Inflammatory macrophage treated with lipopolysaccharide for 1 hour (primary cell): ENCODE measurements at places on chromosomes 1 and 21.

GRCh38 chr1:1826356-1827088, 48.3 kb upstream of the NADK start:
- DNase-seq: no peak

GRCh38 chr1:234093741-234094140, 189.3 kb downstream of the SLC35F3 start:
- DNase-seq: no peak

DNA sequence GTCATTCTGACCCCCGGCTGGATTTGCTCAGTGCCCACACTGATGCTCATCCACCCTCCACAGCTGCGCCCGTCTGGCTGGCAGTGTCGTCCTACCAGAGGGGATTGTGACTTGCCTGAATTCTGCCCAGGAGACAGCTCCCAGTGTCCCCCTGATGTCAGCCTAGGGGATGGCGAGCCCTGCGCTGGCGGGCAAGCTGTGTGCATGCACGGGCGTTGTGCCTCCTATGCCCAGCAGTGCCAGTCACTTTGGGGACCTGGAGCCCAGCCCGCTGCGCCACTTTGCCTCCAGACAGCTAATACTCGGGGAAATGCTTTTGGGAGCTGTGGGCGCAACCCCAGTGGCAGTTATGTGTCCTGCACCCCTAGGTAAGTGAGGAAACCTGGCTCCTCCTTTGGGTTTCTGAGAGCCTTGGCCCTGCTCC, 5.7 kb upstream of the EFNA4 start:
- no peak for DNase-seq

- DNase-seq: no peak
Measured at GRCh38 chr1:34987018-34987417, 1.9 kb upstream of the TMEM35B start.

DNA sequence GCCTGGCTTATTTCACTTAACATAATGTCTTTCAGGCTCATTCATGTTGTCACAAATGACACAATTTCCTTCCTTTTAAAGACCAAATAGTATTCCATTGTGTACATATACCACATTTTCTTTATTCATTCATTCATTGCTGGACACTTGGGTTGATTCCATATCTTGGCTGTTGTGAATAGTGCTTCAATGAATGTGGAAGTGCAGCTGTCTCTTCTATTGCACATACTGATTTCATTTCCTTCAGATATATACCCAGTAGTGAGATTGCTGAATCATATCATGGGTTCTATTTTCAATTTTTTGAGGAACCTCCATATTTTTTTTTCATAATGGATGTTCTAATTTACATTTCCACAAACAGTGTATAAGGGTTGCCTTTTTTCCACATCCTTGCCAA, 38.6 kb upstream of the WLS start:
- peak; percentile 78 for DNase-seq

GRCh38 chr1:112046630-112047029, 57.2 kb upstream of the KCND3 start:
- DNase-seq: no peak

- no peak for DNase-seq
Measured at GRCh38 chr1:16420424-16421118, 16.7 kb downstream of the SPATA21 start.

- no peak for DNase-seq
Measured at GRCh38 chr1:101293461-101294051, 56.7 kb downstream of the S1PR1 start.

- DNase-seq: no peak
Measured at GRCh38 chr1:180898441-180899219, 14.1 kb upstream of the KIAA1614 start.

- no peak for DNase-seq
Measured at GRCh38 chr21:41418393-41418792, 7.6 kb upstream of the MX1 start.

DNA sequence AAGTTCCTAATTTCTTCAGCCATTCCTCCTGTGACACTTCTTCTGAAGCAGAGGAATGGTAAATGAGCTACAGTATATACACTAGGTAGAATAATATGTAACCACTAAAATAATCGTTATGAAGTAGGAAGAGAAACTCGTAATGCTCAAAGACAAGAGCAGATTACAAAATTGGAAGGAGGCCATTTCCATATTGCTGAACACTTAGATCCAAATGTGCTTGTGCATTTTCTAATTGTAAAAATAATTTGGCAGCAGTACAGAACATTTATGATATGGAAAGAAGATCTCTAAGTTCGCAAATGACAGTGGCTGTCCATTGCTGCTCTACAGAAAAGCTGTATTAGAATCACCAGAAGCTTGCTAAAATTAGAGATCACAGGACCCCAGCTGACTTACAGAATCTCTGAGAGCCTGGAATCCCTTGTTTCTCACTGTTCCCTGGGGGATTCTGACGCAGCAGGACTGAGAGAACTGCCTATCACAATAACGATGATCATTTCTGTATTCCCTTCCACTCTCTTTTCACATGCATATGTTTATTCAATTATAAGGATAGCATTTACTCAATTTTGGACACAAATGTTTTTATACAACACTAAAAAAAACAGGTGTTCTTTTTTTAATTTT, 242.1 kb downstream of the OMA1 start:
- DNase-seq: no peak

GRCh38 chr1:77579547-77579946, 102.9 kb downstream of the ZZZ3 start:
- no peak for DNase-seq

DNA sequence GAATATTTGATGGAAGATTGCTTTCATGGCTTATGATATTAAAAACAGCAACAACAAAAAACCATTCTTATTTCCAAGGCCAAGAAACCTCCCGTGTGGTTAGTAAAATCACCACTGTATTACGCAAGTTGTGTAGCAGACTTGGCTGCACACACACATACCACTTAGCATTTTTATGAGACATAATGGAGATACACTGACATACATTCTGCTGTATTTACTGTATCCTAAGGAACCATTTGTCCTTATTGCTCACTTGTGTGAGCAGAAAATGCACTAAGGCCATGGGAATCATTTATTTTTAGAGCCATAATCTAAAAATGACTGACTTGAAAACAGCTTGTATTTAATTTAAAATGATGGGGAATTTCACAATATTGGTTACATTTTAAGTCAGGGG, 584 bp upstream of the C1orf141 start:
- no peak for DNase-seq

DNA sequence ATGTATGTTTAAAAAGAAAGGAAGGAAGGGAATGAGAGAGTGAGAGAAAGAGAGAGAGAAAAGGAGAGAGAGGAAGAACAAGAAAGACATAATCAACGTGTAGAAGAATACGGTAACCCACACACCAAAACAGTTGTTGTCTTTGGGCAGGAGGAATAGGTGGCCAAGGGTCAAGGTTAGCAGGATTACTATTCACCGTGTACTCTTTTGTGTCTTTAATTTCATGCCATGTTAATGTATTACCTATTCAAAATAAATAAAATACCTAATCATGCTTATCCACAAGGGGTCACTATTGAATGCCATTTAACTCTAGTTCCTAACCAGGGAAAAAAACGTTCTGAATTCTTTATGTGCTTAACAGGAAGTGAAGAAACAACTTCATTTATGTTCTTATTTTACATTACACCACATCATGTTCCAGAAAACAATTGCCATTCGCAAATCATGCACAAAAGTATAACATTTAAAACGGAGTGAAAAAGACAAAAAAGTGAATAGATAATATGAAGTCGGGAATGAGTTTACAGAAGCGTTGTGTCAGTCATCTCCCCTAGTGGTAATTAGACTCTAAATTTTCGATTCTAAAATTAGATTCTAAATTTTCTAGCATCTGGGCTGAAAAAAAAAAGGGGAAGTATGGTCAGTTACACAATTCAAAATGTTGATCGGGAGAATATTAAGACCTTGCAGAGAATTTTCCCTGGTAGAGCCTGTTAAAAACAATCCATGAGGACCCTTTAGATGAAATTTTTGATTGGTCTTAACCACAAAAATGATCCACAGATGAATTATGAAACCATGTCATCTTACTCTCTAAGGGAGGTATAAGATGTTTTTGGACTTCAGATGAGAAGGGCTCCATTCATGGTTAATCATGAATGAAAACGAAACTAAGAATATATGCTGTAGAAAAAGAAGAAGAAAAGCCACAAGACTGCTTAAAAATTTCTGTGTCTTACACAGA, 700 bp upstream of the KMO start:
- DNase-seq: peak; percentile 92

DNA sequence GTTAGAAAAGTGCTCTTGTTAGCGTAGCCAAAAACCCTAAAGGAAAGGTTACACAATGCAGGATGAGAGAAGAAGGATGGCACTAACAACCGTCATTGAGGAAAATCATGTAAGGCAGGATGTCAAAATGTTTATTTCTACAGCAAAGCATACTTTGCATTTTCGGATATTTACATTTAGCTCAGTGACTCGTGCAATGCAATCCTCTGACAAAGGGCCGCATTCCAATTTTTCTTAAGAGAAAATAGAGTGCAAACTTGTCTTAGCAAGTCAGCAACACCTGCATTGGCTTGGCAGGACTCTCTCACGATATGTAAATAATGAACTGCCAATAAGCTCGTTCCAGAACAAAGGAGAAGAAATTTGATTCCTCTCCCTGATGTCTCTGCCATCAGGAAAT, 33.3 kb downstream of the TIAM1 start:
- no peak for DNase-seq

DNA sequence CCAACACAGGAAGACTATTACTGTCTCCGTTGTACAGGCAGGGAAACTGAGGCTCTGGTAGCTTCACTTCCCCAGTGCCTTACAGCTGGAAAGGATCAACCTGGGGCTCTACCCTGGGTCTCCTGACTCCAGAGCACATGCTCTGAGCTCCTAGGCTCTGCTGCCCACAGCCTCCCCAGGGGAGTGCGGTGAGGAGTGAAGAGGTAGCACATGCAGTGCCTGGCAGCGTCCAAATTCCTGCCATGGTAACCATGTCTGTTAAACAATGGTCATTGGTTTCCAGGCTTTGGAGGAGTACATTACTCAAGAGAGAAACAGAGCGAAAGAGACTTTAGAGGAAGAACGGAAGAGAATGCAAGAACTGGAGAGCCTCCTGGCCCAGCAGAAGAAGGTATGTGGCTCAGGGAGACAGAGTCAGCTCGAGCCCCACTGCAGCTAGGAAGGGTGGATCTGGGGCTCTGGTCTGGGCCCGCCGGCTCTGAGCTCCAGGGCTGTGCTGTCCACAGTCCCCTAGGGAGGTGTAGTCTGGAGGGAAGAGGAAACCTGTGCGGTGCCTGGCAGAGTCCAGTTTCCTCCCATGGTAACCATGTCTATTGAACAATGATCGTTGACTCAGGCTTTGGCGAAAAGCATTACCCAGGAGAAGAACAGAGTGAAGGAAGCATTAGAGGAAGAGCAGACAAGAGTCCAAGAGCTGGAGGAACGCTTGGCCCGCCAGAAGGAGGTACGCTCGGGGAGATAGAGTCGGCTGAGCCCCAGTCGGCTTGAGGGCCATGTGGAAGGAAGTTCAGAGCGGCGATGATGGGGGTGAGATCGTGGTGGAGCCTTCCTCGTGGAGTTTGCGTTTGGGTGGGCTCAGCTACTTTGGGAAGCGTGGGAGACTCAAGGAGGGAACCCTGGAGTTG, 64.6 kb upstream of the EFHD2 start:
- no peak for DNase-seq

- DNase-seq: no peak
Measured at GRCh38 chr1:100253552-100253951, 3.9 kb upstream of the DBT start.

GRCh38 chr1:167185974-167186657, 34.6 kb upstream of the POU2F1 start:
- DNase-seq: no peak

DNA sequence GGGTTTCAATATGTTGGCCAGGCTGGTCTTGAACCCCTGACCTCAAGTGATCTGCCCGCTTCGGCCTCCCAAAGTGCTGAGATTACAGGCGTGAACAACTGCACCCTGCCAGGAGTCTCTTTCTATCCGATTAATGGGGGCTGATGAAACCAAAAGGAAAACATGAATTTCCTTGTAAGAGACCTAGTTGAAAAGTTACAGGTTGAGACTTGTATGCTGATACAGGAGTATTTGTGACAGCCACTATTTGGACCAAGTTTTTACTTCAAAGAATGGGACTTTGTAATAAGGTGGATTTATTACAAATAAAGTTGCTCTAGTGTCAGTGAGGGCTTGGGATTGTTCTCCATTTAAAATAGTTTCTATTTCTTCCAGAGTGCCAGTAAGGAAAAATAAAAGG, 43.6 kb upstream of the TMEM61 start:
- no peak for DNase-seq

GRCh38 chr1:116880917-116881316, 28.8 kb upstream of the PTGFRN start:
- no peak for DNase-seq

DNA sequence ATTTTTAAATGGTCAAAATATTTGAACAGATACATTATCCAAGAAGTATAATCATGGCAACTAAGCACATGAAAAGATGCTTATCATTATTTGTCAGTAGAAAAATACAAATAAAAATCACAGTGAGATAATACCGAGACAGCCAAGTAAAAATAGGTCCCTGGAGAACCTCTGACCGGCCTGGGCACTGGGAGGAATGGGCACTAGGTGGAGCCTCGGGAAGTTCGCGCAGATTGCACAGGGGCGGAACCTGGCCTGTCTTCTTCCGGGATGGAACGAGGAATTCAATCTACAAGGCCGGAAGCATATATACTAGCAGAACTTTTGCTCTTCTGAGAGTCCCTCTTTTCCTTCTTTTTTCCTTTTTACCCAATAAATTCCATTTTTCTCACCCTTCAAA, 148.5 kb upstream of the CHRM3 start:
- DNase-seq: no peak

DNA sequence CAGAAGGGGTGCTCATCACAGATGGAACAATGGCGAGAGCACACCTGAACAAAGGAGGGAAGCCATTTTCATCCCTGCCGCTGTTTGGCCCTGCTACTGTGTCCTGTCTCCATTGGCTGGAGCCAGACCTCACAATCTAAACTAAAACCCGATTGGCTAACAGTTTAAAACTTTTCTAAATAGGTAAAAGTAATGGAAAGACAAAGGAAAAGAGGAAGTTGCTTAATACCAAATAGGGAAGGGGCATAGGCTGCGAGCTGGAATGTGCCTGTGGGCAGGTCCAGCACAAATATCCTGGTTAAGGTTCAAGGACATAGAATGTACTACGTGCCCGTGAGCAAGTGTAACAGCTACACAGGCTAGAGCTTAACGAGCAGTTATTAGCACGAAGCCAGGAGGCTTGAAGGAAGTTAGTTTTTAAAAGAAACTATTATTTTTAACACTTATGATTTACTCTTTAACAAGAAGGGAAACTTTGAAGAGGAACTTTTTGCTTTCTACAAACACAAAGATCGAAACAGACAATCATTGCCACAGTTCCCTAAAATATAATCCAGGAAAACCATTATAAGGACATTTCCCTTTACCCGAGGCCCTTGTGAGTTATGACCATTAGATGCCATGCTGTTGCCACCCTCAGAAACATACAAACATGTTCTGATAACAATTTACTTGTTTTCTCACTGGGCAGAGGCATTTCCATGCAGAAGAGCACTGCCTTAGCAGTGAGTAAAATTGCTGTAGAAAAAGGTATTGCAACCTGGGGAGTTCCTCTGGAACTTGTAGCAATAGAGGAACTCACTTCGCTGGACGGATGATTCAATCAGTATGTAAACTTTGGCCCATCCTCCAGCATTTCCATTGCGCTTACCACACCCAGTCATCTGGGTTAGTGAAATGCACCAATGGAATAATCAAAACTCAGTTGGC, 4.8 kb upstream of the PTTG1IP start:
- peak; percentile 95 for DNase-seq
